CD4-positive, alpha-beta T cell treated with Interleukin-15 for 4 hours (primary cell): ENCODE measurements at places on chromosomes 5 and 9.

DNA sequence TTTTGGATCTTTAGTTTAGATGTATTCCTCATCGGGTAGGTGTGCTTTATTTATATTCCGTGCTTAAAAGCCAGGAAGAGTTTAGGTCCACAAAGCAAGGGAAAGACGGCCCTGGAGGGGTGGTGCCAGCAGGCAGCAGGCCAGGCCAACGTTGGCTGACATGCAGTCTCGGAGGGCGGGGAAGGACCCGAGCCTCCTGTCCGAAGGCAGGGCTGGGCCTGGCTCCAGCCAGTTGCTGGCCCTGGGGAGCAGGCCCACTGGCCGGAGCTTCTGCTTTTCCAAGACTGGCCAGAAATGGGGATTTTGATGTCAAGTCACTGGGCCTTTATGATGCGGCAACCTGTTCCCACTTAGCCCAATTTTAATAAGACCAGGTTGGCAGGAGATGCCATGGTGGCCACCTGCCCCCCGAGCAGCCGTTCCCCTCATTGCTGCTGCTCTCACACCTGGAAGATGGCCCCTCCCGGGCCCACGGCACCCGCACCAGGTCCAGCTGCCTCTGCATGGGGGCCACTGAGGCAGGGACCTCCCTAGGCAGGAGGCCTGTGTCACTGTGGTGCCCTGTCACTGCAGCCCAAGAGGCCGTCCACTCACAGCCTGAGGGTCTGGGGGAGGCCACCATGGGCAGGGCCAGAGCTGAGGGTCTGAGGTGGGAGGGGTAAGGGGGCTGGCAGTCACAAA is 23.2 kb downstream of the LPCAT1 start:
- DNase-seq = no peak

DNA sequence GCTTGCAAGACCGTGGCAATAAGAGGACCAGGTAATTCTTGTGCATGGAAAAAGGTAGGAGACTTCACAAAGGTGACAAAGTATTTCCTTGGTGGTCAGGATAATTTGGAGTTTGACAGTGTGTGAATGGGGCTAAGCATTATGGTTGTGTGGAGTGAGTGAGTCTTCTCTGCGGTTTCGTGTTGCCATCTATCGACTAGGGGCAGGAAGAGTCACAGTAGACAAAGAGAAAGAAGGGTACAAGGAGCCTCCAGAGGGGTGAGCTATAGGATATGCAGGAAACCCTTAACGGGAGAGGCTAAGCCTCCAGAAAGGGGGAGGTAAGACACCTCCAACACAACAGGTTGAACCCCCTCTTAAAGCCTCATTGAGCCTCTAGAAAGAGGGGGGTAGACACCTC is 64.0 kb upstream of the RANBP6 start:
- DNase-seq = no peak

- DNase-seq = no peak
Measured at GRCh38 chr5:164799391-164799790, 1294.0 kb downstream of the MAT2B start.

DNA sequence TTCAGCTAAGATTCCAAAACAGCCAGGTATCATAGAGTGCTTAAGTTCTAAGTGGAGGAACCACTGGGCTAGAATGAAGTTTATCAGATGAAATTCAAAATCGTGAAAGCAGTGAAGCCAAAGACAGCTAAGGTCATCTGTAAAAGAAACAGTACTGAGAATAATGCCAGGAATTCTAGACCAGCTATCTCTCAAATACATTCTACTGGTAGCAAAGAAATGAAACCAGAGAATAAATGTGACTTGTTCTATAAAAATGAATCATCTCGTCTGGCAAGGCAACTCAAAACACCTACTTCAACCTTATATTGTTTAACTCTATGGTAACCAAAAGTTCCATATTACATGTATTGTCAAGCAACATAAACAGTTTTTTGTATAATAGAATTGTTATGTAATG is 51.3 kb upstream of the RGMB start:
- no peak for DNase-seq

GRCh38 chr9:92509050-92509449 is 26.7 kb downstream of the ECM2 start:
- no peak for DNase-seq
